Activated CD4-positive, alpha-beta T cell treated with anti-CD3 and anti-CD28 coated beads for 36 hours (primary cell): ENCODE measurements at places on chromosomes 3 and 15. TPM values are rescaled to one million over a fixed set of nuclear protein-coding genes. Genes with fewer than 3 reads are reported as not detected.

Gene CLDN1
- 1.6 TPM for total RNA-seq

Gene DPH3
- total RNA-seq: 17.8 TPM

Gene PARL
- total RNA-seq: 91.9 TPM

Gene FNDC3B
- 10.5 TPM for total RNA-seq

Gene C3orf49
- not detected for total RNA-seq

Gene SPINK8
- not detected for total RNA-seq

Gene PDZRN3
- not detected for total RNA-seq

Gene TM4SF4
- total RNA-seq: not detected

Gene CP
- not detected for total RNA-seq

Gene GOLGA8T
- not detected for total RNA-seq

Gene RBPMS2
- not detected for total RNA-seq

Gene TLR9
- total RNA-seq: 0.74 TPM

Gene GP9
- total RNA-seq: not detected

Gene ARL6
- 6.9 TPM for total RNA-seq

Gene ELL3
- 3.6 TPM for total RNA-seq

Gene BFSP2
- total RNA-seq: 0.21 TPM
